ENCODE measurements at places on chromosomes 3 and 15.

- no peak for DNase-seq
Measured at GRCh38 chr3:156615592-156616173, 58.7 kb upstream of the TIPARP start.

DNA sequence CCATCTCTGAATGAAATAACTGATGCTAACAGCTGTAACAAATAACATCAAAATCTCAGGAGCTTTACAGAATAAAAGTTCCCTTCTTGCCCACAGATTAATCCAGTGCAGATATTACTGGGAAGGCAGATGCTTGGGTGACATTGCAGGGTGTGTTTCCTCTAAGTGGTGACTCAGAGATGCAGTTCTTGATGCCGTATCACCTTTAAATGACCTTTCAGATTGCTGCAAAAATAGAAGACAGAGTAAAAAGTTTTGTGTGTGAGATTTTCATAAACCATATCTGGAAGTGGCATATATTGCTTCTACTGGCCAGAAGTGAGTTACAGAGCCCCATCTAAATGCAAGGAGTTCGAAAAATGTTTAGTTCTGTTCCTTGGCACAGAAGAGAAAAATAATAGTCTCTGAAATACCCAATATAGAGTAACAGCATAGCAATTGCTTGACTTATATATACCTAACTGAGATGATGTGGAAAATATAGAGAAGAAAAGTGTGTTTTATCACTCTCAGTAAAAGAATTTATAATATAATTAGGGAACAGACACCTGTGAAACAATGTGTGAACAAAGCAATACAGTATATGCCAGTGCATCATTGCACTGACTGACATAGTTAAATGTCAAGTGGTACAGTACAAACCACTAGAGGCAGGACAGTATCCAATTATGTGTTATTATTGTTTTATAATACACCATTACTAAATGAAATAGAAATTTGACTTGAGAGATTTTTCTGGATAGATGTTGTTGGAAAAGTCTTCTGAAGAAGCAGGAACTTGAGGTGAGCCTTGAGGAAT is 430.7 kb upstream of the CBLB start:
- DNase-seq, result no peak

GRCh38 chr3:125386811-125387210 is 11.7 kb upstream of the ZNF148 start:
- DNase-seq, result no peak

GRCh38 chr3:71921036-71921435 is 136.1 kb upstream of the PROK2 start:
- DNase-seq, result no peak

GRCh38 chr3:193831495-193832455 is 238.8 kb downstream of the OPA1 start:
- DNase-seq, result no peak

DNA sequence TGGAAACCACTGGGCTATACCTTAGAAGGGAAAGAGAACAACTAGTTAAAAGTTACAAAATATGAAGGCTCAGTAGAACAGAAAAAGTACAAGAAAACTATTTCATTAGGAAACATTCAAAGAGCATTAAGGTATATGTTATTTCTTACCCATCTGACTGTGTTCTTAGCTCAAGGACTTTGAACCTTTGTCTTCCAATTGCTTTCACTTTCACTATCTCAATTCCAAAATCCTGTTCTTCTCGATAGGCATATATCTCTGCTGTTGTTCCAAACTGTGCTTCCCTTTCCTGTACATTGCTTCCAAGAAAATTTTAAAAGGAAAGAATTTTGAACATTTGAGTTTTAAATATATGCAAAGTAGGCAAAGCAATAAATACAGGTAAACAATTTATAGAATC is 6.9 kb downstream of the CRBN start:
- DNase-seq, result no peak

GRCh38 chr15:37691911-37692310 is 242.5 kb upstream of the TMCO5A start:
- no peak for DNase-seq

GRCh38 chr3:57952651-57953050 is 55.6 kb upstream of the FLNB start:
- no peak for DNase-seq

DNA sequence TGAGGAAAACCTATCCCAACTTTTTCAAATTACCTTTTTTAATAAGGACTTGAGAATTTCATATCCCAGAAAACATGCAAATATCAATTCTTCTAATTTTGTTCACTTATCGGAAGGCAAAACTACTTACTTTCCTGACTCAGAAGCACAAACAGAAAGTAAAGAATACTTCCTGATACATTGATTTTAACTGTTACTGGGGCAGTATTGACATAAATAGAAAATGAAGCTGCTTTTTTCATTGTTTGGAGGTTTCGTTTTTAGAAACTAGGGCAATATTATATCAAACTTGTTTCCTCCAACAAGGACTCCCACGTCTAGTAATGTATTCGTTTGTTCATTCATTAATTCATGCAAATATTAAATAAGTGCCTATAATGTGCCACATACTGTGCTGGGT is 19.1 kb downstream of the PAQR9 start:
- no peak for DNase-seq

DNA sequence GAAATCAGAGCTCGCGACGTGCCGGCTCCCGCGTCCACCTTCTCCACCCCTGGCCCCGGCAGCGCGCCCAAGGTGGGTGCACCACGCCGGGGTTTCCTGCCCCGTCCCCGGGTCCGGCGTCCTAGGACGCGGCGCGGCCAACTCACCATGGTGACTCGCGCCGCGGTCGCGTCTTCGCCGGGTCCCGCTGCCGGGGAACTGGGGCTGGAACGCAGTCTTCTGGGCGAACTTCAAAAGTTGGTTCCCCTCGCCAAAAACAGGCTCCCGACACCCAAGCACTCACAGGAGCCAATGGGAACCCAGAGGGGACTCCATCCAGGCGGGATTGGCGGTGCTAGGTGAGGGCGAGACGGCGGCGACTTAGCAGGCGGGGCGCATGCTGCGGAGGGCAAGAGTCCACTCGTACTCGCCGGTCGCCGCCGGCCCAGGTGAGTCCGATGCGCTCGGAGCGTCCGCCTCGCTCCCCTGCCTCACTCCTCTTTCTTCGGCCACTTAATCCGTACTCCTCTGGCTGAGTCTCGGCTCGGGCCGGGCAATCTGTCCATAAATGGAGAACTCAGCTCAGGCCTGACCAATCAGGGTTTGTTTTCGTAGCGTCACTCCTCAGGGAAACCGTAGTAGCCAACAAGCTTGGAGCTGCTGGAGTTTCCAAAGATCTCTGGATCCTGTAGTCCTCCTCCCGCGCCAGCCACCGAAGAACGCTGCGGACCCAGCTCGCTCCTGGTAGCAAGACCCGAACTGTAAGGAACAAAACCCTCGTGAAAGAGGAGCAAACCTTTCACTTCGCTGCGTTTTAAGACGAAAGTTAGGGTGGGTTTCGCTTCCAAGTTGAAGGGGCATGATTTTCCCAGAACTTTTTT is at the start of gene MYO1E:
TSS of gene MYO1E (minus strand) at position 520 of the 860 bp plus-strand sequence. CDS start at position 149, 371 bp downstream.
- DNase-seq, result peak; percentile 97

GRCh38 chr3:19256313-19256712 is 108.0 kb downstream of the KCNH8 start:
- no peak for DNase-seq

DNA sequence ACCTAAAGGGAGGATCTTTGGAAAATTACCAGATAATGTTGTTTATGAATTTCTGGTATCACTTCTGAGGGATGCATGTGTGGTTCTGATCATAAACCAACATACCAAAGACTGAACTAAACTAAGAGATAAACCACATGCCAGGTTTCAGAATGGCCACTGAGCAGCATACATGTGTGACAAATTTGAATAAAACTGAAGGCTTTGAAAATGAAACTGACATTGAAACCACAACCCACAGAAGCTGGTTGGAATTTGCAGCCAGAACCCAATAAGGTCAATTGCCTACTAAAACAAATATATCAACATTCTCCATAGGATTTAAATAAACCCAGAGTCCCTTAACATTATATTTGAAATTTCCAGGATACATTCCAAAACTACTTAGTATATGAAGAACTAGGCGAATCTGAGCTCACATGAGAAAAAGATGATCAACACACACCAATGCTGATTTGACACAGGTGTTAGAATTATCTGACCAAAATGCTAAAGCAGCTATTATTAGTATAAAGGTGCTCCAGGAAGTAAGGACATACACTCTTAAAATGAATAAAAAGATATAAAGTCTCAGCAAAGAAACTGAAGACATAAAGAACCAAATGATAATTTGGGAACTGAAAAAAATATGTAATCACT is 125.0 kb downstream of the ZNF280D start:
- no peak for DNase-seq

- DNase-seq, result peak; percentile 74
Measured at GRCh38 chr3:172218350-172219323, 179.3 kb downstream of the FNDC3B start.

DNA sequence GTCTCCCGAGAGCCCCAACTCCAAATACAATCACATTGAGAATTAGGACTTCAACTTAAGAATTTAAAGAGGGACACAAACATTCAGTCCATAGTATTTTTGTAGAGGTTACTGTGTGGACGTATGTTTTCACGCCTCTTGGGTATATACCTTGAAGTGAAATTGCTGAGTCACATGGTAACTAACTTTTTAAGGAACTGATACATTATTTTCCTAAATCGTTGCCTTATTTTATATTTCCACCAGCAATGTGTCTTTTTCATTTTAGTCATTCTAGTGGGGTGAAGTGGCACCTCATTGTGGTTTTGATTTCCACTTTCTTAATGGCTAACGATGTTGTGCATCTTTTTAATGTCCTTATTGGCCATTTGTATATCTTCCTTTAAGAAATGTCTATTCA is 11.8 kb downstream of the PARP15 start:
- no peak for DNase-seq

DNA sequence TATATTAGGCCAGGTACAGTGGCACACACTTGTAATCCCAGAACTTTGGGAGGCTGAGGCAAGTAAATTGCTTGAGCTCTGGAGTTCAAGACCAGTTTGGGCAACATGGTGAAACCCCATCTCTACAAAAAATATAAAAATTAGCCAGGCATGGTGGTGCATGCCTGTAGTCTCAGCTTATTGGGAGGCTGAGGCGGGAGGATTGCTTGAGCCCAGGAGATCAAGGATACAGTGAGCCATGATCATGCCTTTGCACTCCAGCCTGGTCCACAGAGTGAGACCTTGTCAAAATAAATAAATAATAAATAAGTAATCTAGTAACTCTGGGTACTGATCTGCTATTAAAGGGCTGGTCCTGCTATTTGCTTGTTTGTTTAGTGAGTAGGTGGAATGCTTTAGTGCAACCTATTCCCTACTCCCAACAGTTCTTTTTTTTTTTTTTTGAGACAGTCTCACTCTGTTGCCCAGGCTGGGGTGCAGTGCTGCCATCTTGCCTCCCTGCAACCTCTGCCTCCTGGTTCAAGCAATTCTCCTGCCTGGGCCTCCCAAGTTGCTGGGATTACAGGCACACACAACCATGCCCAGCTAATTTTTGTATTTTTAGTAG is 9.1 kb upstream of the INO80 start:
- no peak for DNase-seq

DNA sequence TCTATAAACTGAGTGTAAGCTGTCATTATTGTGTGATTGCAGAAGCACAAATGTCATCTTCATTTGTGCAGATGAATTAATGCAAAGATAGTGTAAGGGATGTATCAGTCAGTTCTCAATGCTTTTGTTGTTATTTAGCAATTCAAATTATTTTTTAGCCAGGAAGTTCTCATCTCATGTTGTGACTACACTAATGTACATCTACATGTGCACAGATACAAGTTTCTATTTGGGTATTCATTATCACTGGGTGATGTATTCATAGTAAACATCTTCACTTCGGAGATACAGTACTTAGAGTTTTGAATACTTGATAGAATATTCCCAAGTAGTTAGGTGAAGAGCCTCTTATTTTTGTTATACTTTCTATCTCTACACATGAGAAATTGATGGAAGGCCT is 11.1 kb downstream of the EIF2A start:
- no peak for DNase-seq

GRCh38 chr3:11239796-11240195 is 32.4 kb upstream of the ATG7 start:
- no peak for DNase-seq

DNA sequence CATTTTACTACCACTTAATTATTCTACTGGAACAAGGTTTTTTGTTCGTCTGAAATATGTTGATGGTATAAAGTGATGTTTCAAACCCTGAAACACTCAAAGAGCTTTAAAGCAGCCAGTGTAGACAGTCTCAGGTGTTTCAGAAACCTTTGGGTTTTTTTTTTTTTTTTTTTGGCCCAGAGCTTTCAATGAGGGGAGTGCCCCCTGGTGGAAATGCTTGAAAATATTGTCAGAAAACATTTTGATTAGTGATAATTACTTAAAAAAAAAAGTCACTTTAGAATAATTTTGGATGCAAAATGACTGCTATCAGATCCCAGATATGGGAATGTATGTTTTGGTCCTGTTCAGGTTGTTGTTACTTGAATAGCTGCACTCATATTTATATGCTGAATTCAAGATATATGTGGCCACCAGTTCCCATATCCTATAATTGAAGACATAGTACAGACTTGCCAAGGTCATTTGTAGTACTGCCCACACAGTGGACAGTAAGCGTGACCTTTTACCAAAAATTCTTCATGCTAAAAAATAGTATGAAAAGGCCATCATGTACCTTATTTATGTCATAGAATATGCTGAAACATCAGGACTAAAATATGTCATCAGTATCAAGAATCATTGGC is 35.9 kb downstream of the SATB1 start:
- peak; percentile 31 for DNase-seq

Measured in ELF-1 (cell line).